ENCODE measurements at places on chromosomes 16 and 17.

DNA sequence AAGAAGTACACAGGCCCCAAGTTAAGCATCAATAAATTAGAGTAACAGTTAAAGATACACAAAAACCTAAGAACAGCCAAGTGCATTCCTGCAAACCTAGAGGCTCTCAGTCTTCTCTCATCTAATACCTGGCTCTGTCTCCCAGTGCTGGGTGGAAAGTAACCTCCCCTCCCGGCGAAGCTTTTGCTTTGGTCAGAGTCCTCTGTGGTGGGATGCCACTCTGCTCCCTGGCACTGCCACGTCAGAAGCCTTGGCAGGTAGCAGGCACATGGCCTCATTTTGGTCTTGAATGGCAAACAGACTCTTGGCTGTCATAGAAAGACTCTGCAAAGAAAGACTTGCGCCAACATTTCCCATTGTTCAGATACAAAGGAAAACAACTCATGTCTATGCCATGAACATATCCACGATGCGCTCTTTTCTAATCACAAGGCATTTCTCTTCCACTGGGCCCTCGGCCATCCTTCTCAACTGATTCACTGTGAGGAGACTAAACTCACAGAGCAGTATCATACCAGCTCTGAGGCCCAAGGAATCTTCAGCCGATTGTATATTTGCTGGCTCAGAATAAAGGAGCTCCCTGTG, 21.2 kb downstream of the MTHFSD start:
- no peak for DNase-seq

DNA sequence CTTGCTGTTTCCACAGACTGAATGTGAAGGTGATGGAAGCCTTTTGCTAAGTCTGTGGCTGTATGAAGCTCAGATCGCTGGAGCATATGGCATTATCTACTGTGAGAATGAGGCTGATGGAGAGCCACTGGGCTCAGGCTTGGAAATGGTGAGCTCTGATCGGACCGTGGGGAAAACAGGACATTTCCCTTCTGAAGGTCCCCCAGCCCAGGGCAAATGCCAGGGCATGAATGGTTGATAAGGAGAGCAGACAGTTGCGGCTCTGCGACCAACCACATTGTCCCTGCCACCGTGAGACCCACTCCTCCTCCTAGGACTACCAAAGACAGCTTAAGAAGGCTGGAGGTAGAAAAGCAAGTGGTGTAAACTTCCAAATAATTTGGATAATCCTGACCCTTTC, 4.7 kb upstream of the CUEDC1 start:
- DNase-seq = no peak

GRCh38 chr16:72050769-72051464, 3.4 kb upstream of the HP start:
- DNase-seq = no peak

GRCh38 chr16:27985981-27986380, 77.5 kb downstream of the GSG1L start:
- DNase-seq = no peak

- DNase-seq = peak; percentile 60
Measured at GRCh38 chr17:14755002-14755401, 454.1 kb downstream of the HS3ST3B1 start.

DNA sequence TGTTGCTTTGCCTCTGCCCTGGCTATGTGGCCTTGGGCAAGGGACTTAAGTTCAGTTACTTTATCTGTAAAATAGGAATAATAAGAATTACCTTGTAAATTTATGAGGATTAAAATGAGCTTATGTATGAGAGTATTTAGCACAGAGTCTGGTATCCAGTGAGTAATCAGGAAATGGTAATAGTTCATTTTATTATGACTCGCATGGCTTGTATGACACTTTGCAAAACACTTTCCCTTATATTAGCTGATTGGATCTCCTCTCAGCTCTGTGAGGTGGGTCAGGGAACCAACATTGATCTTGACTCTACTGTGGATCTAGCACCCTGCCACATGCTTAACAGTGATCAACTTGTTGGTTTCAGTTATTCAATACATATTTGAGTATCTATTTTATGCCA, 8.3 kb upstream of the CDH3 start:
- DNase-seq = peak; percentile 31

DNA sequence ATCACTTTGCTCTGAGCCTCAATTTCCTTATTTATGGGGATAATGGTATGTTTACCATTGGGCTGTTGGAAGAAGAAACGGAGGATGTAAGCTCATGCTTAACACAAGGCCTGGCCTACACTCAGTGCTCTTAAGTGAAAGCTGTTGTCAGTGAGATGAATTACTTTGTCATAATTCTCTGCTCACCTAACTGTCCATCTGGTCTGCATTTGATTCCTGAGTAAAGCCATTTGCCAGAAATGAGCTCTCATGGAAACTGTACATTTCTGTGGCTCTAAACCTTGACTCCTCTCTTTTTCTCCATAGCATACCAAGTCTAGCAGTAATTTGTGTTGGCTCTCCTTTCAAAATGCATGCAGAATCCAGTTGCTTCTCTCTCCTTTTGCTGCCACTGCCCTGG, 445.7 kb downstream of the UTP18 start:
- DNase-seq = no peak

GRCh38 chr17:76515274-76515949, 14.2 kb upstream of the RHBDF2 start:
- peak; percentile 91 for DNase-seq

DNA sequence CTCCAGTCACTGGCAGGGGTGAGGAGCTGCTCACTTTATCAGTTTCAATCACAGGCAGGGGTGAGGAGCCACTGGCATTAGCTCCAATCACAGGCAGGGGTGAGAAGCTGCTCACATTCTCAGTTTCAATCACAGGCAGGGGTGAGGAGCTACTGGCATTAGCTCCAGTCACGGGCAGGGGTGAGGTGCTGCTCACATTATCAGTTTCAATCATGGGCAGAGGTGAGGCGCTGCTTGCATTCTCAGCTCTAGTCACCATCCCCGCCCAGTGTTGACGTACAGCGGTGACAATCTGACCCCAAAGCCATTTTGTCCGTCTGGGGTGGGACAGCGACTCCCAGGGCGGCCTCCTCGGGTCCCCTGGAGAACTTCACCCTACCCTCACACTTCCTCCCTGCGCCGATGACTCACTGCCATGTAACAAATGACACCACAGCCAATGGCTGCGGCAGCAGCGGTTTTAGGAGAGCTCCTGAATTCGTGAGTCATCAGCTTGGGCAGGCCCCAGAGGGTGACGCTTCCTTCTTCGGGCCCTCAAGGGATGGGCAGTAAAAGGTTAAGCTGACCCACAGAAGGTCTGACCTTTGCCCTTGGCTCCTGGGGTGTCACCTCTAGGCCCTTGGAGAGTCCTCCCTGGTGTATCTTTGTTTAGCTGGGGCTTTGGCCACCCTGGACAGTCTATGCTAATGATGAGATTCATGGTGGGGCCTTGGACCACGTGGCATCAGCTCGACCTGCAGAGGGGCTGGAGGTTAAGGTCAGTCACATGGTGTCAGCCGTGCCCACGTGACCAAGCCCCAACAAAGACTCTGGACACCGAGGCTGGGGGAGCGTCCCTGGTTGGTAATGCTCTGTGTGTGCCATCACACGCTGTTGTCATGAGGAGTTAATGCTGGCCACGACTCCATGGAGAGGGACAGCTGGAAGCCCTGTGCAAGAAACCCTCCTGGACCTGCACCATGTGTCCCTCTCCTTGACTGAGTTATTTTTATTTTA, 171.7 kb downstream of the C16orf95 start:
- peak; percentile 95 for DNase-seq

DNA sequence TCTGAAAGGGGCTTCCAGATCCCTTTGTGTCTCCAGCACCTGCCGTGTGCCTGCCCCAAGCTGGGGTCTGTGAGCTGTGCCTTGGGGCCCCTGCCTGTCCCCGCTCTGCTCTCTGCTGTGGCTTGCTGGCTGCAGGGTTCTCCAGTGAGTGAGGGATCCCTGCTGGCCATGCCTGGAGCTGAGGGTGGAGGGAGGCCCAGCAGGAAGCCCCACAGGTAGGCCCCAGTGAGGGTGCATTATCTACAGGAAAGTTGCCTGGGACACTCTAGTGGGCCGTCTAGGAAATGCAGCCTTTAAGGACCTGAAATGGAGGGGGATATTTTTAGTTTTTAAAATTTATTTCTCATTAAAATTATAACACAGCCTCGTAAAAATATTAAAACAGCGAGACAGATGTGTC, 50.9 kb downstream of the JPH3 start:
- DNase-seq = no peak

- no peak for DNase-seq
Measured at GRCh38 chr17:68585643-68586042, 15.5 kb downstream of the FAM20A start.

- peak; percentile 88 for DNase-seq
Measured at GRCh38 chr17:73293480-73293911, 18.3 kb downstream of the CDC42EP4 start.

- peak; percentile 71 for DNase-seq
Measured at GRCh38 chr17:34269969-34270368, at the start of gene CCL7. CCL7 (plus strand) TSS chr17:34270221; CDS start chr17:34270291, 70 bp downstream.

DNA sequence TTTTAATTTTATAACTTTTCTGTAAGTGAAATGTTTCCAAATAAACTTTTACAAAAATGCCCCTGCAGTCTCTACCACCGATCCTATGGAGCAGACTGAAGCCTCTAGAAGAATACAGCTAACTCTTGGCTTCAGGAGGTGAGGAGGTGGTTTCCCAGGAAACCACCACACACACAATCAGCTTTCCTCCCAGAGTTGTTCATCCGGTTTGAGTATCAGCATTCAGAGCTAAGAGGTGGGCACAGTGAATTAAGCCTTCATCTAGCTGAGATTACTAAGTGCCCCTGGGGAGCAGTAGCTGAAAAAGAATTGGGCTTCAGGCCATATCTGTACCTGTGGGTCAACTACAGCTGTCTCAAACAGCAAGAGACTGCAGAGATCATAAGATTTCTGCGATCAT, 139.7 kb downstream of the AATF start:
- no peak for DNase-seq

DNA sequence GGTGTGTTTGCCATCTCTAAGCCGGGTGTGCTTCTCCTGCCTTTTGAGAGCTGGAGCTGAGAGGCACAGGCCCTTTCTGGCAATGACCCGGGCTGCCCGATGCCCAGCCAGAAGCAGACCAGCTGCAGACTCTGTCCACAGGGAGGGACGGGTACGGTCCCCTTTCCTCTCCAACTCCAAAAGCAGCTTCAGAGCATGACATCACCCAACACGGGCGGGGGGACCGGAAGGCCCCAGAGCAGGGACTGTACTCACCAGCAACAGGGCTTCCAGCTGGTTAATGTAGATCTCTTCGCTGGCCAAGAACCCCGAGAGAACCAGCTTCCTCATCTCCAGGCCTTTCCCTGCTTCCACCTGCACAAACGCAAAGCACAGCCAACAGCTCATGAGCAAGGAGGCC, 79.4 kb downstream of the ABR start:
- no peak for DNase-seq

DNA sequence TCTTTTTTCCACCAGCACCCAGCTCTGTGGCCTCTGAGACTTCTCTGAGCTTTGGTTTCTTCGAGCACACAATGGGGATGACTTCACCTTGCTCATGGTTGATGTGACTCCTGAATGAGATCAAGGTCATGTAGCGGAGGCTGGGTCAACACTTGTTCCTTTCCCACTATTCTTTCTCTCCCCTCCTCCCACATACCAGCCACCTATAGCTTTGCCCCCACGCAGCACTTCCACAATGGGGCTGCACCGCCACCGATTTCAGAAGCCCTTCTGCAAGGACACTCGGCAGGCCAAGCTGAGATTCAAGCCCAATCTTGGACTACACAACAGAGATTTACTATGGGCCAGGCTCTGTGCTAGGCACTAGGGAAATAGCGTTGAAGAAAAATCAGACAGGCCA, 14.4 kb downstream of the TRIM25 start:
- no peak for DNase-seq

DNA sequence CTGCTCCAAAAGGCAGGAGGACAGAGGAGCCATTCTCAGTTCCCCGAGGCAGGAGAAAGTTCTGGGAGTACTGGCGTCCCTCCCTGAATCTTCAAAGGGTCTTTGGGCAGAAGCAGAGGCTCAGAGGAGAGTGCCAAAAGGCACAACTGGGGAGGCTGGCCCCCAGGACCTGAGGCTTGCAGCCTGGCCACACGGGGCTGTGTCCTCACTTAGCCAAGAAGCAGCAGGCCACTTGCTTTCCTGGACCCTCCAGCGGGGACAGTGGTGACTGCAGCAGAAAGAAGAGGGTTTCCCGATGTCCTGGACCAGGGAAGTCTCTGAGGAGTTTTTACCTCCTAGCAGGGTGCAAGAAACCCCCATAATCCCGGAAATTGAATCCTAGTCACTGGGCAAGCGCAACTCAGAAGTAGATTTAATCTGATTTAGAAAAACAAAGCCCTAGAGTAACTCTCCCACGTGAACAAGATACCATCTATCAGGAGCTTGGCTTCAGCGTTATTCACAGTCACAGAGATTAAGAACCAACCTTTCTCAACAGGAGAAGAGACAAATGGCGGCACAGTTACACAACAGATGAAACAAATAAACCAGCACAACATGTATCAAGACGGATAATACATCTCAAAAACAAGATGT, 25.5 kb upstream of the BCO1 start:
- DNase-seq = no peak

GRCh38 chr16:61763013-61763412, 273.2 kb downstream of the CDH8 start:
- DNase-seq = no peak

DNA sequence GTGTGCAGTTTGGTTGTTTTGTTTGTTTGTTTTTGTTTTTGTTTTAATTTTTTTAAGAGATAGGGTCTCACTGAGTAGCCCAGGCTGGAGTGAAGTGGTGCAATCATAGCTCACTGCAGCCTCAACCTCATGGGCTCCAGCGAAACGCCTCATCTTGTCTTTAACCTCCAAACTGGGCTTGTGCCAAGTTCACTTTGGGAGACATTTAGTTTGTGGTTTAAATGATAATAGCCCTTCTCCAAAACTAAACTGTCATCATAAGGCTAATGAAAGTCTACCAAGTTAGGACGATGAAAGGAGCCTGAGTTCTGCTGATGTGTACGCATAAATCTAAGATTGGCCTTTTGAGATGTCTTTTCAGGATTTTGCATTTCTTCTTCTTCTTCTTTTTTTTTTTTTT, 6.5 kb upstream of the CARD14 start:
- no peak for DNase-seq

- no peak for DNase-seq
Measured at GRCh38 chr17:49739641-49740271, 24.2 kb downstream of the FAM117A start.
